Kidney tubule cell (primary cell): ENCODE measurements at places on chromosomes 6 and 20.

DNA sequence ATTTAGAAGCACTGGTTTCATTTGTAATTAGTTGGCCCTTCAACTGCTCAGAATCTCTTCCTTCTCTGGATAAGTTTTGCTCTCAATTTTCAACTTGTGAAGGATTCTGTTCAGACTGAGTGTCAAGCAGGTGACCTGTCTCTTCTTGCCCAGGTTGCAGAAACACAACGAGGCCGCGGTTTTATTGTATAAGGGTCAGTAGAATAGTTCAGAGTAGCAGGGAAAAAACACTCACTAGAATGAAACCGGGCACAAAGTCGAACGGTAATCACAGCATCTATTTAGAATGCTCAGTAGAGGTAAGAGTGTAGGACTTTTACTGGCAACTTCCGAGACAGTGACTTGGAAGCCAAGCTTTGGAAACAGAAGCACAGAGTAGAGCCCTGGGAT, 17.9 kb upstream of the GFOD1 start:
- no peak for DNase-seq

GRCh38 chr6:139695361-139695760, 320.9 kb upstream of the CITED2 start:
- DNase-seq: no peak

DNA sequence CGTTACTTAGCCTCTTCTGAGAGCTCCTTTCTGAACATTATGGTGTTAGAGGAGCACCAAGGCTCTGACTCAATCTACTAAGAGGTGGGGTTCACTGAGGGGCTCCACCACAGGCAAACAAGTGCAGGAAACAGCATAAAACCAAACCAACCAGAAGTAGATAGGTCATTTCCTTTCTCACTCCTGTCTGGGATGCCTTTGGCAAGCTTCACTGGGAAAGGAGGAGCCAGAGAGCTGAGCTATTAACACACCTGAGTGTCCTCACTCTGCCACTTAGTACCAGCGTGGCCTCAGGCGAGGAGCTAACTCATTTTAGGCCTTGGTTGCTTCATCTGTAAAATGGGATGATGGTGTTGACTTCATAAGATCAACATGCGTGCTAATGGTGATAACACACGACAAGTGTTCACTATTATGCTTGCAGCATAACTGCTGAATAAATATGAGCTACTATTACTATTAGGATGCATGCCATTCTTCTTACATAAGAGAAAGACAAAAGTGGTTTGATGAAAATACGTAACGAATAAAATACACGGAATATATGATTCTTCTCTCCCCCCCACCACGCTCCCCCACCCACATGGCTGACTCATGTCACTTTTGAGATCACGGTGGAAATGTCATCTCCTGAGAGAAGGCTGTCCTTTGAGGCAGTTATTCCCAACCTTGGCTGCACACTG, 185.4 kb downstream of the BCAS1 start:
- peak; percentile 79 for DNase-seq

GRCh38 chr6:41644297-41644879, 6.1 kb downstream of the MDFI start:
- no peak for DNase-seq

DNA sequence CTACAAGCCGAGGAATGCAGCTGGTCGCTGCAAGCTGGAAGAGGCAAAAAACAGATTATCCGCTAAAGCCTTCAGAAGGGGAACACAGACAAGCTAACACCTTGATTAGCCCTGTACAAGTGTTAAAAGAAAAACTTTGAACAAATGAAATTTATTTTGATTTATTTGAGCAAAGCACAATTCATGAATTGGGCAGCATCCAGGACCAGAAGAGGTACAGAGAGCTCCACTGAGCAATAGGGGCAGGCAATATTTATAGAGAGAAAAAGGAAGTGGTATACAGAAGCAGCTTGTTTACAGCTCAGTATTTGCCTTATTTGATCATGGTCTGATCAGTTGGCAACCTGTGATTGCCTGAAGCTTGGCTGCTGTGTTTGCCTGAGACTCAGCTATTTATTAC, 17.6 kb downstream of the HLA-DOB start:
- DNase-seq: no peak

DNA sequence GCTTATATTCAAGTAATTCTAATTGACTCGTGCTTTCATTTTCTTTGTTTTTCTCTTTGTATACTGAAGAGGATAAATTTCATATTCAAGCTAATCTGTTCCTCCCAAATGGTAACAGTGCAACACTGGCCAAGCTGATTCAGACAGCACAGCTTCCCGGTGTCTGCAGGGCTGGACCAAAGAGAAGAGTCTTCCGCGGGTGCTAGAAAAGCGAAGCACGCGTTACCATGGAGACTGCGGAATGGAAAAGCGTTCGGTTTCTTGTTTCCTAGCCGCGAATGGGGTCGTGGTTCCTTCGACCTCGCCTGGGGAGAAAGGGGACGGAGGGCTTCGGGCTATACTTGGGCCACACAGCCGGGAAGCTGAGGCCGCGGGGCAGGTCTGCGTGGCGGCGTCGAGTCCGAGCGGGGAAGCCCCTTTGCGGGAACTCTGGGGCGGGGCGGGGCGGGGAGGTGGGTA, 6.2 kb upstream of the ZNF311 start:
- peak; percentile 47 for DNase-seq

DNA sequence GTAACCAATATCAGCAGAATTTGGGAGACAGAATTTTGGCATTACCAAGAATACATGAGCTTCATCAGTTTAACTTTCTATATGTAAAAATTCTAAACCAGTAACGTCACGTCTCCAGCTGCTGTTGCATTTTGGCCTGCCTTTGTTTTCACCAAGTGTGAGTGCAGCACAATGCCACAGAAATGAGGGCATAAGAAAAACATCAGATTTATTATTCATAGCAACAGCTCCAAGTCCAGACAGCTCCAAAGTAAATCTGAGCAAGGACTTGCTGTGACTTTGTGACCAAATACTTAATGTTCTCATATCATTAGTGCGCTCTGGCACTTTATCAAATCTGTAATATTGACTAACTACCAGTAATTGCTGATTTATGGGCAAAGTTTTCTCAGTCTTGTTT, 11.0 kb upstream of the FBXL4 start:
- DNase-seq: peak; percentile 6

DNA sequence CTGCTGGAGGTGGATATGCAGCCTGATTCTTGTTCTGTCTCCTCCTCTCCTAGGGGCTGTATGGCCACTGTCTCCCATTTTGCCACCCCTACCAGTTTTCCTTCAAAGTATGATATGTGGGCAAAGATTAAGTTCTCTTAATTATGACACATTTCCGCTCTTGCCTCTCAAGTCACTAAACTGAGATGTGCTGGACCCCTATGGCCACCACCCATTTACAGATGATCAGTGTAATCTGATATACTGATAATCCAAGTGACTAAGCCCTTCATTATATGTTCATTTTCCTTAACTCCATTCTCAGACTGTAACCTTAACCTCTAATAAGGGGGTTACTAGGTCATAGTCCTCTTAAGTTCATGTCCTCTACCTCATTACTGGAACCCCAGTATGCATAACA, 711 bp upstream of the C20orf141 start:
- DNase-seq: no peak

GRCh38 chr6:140897804-140898573, 1234.7 kb upstream of the GJE1 start:
- DNase-seq: no peak

- no peak for DNase-seq
These were observed 898.2 kb upstream of the MAP3K7 start for GRCh38 chr6:91485047-91485446.
